ENCODE measurements at places on chromosomes 4 and X.

- DNase-seq: no peak
These were observed 87.1 kb upstream of the MAPK10 start for GRCh38 chr4:86446996-86447395.

- no peak for DNase-seq
These were observed 44.2 kb downstream of the TBC1D14 start for GRCh38 chr4:6953751-6954380.

- no peak for DNase-seq
These were observed 43.0 kb upstream of the PHOX2B start for GRCh38 chr4:41791557-41791956.

DNA sequence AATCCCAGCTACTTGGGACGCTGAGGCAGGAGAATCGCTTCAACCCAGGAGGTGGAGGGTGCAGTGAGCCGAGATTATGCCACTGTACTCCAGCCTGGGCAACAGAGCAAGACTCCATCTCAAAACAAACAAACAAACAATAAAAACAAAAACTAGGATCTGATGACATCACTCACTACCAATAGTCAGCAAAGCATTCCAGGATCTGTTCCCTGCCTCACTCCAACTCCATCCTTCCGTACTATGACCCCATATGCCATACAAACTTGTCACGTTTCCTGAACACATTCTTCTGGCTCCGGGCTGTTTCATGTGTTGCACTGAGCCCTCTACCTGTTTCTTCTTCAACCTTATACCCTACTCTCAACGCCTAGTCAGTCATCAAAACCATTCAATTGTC lies 47.3 kb downstream of the RBM47 start:
- no peak for DNase-seq

GRCh38 chrX:150899191-150899757 lies 806 bp upstream of the CD99L2 start:
- DNase-seq: no peak

DNA sequence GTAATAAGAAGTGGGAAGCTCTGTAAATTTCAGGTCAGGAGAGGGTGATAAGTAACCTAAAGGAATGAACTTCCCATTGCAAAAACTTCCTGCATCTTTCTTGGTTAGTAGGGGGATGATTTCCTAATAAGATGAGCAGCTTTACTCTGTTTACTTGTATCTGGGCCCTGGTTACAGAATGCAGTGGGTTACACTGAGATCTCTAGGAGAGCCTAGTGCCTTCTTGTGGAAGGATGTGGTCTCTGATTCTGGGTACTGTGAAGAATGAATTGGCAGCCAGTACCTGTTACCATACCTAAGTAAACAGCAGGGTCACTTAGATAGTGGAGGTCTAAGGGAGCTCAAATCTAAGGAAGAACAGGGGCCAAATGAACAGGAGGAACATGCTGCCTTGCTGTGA lies 320.6 kb downstream of the ARHGAP10 start:
- no peak for DNase-seq

GRCh38 chrX:1781766-1782165 lies 166.9 kb downstream of the ASMT start:
- no peak for DNase-seq

GRCh38 chr4:185811509-185812364 lies at the start of gene SORBS2:
SORBS2 (minus strand) TSS chr4:185812194; CDS start chr4:185690571, 121,623 bp downstream.
- no peak for DNase-seq

GRCh38 chrX:150087612-150088011 lies 149.3 kb upstream of the EOLA2 start:
- no peak for DNase-seq

All from RWPE2 (cell line).